ENCODE measurements at places on chromosomes 6 and 20. TPM values are rescaled to one million over a fixed set of nuclear protein-coding genes. Genes with fewer than 3 reads are reported as not detected.

- DNase-seq: no peak
Observed at GRCh38 chr6:33738153-33738552, 8.6 kb downstream of the IP6K3 start.

GRCh38 chr20:62603021-62603906 is 39.0 kb upstream of the SLCO4A1 start:
- peak; percentile 62 for DNase-seq

GRCh38 chr20:24494460-24494920 is 25.1 kb downstream of the SYNDIG1 start:
- DNase-seq: no peak

DNA sequence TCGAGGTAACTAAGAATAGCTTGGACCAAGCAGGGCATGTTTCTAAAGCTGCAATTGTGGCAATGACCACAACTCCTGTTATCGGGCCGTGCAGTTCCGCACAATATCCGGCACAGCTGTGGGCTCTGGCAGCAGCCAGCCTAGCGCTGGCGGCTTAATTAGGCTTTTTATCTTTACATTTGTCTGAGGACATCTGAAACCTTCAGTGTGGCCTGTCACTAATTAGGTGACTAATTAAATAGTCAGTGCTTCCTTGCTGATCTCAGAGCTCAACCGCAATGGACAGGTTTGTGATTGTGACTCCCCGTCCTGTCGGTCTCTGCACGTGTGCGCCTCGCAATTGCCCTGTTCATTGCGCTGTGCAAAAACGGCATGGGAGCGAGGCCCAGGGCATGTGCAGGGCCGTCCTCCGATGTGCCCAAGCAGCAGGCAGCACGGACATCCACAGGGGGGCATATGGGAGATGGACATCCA is 134.8 kb upstream of the INSM1 start:
- DNase-seq: no peak

DNA sequence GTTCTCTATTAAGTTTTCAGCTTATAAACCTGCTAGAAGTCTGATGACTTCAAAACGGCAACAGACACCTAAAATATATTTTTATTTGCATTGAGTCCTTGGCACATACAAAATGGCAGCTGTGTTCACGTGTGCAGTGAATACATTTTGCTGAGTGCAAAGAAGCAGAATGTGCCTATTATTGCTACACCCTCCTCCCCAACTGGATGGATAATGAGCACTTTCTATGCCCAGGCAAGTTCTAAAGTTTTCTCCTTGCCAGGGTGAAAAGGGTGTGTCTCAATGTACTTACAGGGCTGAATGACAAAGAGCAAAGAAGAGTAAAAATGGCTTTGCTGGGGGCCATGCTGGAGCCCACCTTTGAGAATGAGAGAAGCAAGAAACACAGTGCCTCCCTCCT is 4.0 kb upstream of the FERMT1 start:
- DNase-seq: no peak

TCFL5 gene
- 3.8 TPM for total RNA-seq

DNA sequence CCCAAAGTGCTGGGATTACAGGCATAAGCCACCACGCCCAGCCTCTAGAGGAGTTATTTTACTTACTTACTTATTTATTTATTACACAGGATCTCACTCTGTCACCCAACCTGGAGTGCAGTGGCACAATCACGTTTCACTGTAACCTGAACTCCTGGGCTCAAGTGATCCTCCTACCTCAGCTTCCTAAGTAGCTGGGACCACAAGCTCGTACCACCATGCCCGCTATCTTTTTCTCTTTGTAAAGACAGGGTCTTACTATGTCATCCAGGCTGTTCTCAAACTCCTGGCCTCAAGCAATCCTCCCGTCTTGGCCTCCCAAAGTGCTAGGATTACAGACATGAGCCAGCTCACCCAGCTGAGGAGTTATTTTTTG is 1.6 kb upstream of the TRIB3 start:
- DNase-seq: no peak

- DNase-seq: no peak
Observed at GRCh38 chr20:63291811-63292210, 1.2 kb upstream of the COL20A1 start.

DNA sequence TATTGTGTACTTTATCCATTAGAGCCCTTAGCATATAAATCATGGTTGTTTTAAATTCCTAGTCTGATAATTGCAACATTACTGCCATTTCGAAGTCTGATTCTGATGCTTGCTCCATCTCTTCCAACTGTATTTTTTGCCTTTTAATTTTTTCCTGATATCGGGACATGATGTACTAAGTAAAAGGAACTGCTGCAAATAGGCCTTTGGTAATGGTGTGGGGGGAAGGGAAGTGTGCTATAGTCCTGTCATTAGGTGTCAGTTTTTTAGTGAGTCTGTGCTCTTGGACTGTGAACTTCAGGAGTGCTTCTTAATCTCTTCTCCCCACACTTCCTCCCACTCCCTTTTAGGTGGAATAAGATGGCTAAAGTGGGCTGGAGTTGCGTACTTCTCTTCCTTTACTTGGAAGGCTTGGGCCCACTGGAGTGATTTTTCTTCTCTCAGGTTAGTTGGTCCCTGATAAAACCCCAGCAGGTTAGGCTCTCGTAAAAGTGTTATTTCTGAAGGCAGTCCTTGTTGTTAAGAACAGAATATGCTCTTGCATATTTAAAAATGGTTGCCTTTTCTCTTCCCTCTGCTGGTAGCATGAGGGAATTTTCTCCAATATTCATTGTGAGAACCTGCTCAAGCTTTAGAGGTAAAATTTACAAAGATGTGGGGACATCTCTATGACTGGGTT is 18.1 kb downstream of the STXBP5 start:
- DNase-seq: no peak

DNA sequence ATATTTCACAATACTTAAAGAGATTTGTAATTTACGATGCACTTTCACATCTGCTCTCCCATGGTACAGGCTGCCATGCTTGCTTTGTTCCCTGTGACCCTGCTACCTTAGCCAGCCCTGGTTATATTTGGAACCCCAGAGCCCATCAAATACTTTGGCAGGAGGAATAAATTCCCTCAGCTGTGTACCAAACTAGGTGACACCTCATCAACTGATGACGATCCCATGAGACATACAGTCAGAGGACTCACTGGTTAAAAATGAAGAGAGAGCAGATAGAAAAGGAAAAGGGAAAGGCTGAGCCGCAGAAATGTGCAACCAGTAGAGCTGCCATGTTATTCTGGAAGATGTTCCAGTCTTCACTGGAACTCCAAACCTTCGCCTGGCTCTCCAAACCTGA is 120.0 kb downstream of the SIM1 start:
- no peak for DNase-seq

DNA sequence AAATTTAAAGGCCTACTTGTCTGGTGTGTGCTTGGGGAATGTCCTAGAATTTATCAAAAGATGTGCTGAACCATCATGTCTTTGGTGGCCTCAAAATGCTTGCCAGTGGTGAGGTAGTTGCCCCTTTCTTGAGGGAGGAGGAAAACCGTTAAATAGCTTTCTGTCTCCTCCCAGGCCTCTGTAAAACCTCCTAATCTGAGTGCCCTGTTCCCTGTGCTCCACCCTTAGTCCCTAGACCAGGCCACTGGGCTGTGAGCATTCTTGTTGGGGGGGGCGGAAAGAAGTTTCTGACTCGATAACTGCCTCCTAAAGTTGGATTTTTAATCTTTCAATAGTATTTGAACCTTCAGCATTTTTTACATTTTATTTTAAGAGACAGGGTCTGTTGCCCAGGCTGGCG is 23.1 kb downstream of the JARID2 start:
- DNase-seq: no peak

DNA sequence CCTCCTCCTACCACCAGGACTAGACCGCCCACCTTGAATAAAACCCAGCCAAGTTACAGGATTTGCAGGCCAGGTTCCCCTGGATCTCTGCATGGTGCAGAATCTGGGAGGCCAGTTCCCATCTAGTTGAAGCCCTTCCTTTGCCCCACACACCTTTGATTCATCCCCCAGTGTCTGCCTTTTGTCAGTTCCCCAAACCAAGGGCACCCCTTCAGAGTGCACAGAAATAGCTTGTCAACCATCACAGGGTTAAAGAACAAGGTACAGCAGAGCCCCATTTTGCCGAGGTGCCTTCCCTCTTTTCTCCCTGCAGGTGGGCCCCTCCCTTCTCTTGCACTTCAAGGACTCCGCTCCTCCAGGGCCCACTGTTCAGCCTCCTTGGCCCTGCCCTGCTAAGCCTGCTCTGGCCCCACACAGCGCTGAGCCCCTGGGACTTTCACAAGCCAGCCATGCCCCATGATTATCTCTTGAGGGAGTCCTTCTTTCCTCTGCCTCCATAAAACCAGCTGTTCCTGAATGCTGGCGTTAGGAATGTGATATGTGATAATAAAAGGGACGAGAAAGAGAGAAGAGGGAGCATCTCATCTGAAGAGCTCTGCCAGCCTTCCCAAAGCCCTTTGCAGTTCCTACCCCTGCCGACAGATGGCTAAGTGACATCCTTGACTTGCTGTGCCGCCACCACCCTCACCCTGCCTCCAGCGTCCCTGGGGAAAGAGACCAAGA is 280.3 kb downstream of the CDC5L start:
- peak; percentile 4 for DNase-seq

DNA sequence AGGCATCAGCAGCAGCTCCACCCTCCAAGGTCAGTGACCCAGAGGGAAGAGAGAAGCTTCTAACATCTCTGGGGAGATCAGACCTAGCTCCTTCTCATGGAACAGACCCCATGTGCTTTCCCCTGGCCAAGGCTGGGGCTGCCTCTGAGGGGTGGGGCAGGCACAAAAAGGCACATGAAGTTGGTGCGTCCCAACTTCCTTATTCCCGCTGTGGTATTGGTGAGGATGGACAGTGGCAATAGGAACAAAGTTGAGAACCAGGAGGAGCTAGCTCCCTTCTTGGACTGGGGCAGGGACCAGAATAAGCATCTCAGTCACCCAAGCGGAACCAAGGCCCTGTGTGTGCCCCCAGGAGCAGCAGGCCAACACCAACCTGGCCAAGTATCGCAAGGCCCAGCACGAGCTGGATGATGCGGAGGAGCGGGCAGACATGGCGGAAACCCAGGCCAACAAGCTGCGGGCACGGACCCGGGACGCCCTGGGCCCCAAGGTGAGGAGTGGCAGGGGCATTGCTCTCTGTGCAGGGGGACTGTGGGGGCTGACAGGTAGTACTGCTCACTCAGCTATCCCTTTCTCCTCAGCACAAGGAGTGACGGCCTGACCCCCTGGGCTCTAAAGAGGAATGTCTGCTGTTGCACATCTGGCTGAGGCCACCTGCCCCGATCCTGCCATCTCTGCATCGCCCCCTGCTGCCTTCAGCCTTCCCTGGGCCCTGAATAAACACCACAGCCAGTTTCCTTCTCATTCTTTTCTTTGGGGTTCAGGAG is 46.1 kb downstream of the MYH7B start:
- DNase-seq: no peak

LY6G5B gene
- total RNA-seq: 38.8 TPM

Data from CD4-positive, CD25-positive, alpha-beta regulatory T cell (primary cell).